ENCODE measurements at places on chromosomes 2 and 18. TPM values are rescaled to one million over a fixed set of nuclear protein-coding genes. Genes with fewer than 3 reads are reported as not detected.

Gene ZNF516
- 28.8 TPM for total RNA-seq

Gene OBSL1
- total RNA-seq, result 34.6 TPM

Gene AMMECR1L
- total RNA-seq, result 7.8 TPM

Gene WNT10A
- total RNA-seq, result not detected

Gene FRZB
- 7.9 TPM for total RNA-seq

Gene SCN3A
- total RNA-seq, result 2.1 TPM

Gene NT5DC4
- not detected for total RNA-seq

Gene COLEC12
- 20.5 TPM for total RNA-seq

Gene C2orf72
- total RNA-seq, result 0.36 TPM

Gene SNTG2
- 5.2 TPM for total RNA-seq

Gene MROH2A
- not detected for total RNA-seq

Gene GALNT13
- total RNA-seq, result 2.5 TPM

Gene LRRTM1
- total RNA-seq, result 2.1 TPM

Gene TFPI
- total RNA-seq, result 83.1 TPM

Gene KIAA2012
- total RNA-seq, result 0.16 TPM

Gene CD226
- total RNA-seq, result 0.49 TPM

Gene CLIP4
- total RNA-seq, result 77.5 TPM

Gene SLC5A7
- 2.9 TPM for total RNA-seq

Gene RAPGEF4
- total RNA-seq, result 4.3 TPM

Gene CIDEA
- total RNA-seq, result not detected

Gene TAF4B
- total RNA-seq, result 10.9 TPM

Gene THSD7B
- total RNA-seq, result 0.27 TPM

Gene MYL1
- not detected for total RNA-seq

Gene CCDC141
- total RNA-seq, result 8.6 TPM

Gene MAPK4
- total RNA-seq, result 14.9 TPM

Gene WNT6
- 3.9 TPM for total RNA-seq

Gene RBBP8
- 13.2 TPM for total RNA-seq

Gene AQP4
- 0.49 TPM for total RNA-seq

Gene SERPINB13
- not detected for total RNA-seq

Gene TUBA4B
- total RNA-seq, result not detected

Gene GREB1
- 0.71 TPM for total RNA-seq

Gene RAB6D
- not detected for total RNA-seq

Gene CIB4
- not detected for total RNA-seq

Gene CHN1
- 11.6 TPM for total RNA-seq

Gene CXCR2
- total RNA-seq, result not detected

Gene CLHC1
- total RNA-seq, result 22.4 TPM

Gene LOXHD1
- total RNA-seq, result 0.27 TPM

Gene NEUROD1
- total RNA-seq, result not detected

Gene OSGEPL1
- total RNA-seq, result 5.2 TPM

Gene SLC9A4
- not detected for total RNA-seq

Gene RBM44
- total RNA-seq, result 0.71 TPM

Gene UGT1A8
- total RNA-seq, result not detected

Gene SERPINB11
- total RNA-seq, result not detected

Gene ZAP70
- total RNA-seq, result 4.3 TPM

Gene ANO7
- not detected for total RNA-seq

Gene SERPINE2
- 31.9 TPM for total RNA-seq

Gene FOXI3
- total RNA-seq, result not detected

Gene MAP3K19
- total RNA-seq, result not detected

Gene KCNF1
- total RNA-seq, result 0.81 TPM

Gene TSPYL6
- 0.16 TPM for total RNA-seq

Gene ABCB6
- 15.7 TPM for total RNA-seq

Gene CD207
- total RNA-seq, result 0.27 TPM

Gene PXDN
- 126 TPM for total RNA-seq

Measured in sigmoid colon (tissue), 7 donors.